ENCODE measurements at places on chromosomes 3 and 15.

GRCh38 chr15:67584157-67584556 is 41.7 kb downstream of the MAP2K5 start:
- DNase-seq, result no peak

- no peak for DNase-seq
These were observed 120.9 kb downstream of the NEDD4 start for GRCh38 chr15:55872471-55872870.

DNA sequence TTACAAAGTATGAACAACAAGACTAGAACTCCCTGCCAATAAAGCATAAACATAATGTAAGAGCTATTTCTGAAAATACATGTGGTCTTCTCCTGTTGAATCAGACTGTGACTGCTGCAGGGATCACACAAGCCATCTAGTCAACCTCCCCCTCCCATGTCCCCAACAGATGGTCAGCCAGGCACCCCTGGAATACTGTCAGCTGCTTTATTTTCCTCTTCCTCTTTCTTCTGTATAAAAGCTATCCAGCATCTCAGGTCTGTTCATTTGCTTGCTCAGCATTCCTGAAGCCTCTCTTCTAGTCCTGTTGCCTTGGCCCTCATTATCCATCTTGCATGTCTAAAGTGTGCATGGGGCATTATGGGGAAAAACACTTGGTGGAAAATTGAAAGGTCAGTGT is 6.5 kb upstream of the MINDY4B start:
- DNase-seq, result no peak

DNA sequence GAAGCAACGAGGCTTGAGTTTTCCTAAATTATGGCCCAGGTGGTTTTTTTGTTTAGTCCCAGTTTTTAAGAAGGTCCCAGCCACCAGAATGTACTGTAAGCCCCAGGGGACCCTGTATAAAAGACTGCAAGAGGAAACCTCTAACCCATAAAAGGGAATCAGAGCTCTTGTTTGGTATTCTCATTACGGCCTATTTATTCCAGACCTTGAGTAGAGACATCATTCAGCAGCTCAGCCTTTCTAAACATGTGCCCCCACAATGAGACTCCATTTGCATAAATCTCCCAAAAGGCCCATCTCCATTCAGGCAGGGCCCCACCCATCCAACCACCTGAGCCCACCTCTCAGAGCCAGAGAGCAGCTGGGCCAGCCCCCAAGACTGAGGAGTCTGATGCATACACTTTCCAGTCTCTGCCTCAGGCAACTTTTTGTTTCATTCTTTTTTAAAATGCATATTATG is 25.7 kb downstream of the ZDHHC3 start:
- no peak for DNase-seq

DNA sequence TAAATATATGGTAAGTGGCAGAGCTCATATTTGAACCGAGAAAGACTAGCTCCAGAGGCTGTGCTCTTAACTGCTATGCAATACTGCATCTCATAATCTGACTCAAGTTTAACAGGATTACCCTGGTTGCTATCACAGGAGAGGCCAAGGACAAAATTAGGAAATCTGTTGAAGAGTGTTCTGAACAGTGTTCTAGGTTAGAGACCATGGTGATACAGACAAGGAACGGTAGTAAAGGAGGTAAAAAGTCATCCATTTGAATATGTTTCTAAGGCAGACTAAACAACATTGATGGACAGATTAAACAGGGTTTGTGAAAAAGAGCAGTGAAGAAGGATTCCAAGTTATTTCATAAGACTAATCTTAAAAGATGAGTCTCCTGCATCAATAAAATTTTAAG is 22.1 kb downstream of the PLOD2 start:
- no peak for DNase-seq

GRCh38 chr3:10926811-10927521 is 65.6 kb upstream of the SLC6A1 start:
- DNase-seq, result no peak

DNA sequence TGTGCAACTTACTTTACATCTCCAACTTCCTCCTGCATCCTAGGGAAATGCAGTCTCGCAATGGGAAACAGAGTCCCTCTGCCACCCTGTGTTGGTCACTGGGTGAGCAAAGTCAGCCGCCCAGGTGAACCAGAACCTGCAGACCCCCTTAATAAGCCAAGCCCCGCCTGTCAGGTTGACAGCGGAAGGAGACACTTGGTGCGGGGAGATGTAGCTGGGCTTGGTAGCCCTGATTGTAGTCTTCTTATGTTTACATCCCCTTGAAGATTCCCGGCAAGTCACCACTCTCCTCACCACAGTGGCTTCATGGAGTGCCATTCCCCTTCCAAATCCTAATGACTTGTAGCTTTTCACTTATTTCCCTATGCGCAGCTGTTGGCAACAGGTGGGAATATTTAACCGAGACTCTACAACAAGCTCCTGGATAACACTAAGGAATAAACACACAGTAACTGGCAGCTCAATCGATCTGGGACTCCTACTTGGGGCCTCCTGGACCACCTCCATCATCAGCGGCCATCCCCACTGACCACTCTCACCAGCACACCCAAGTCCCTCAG is 17.7 kb upstream of the CLSTN2 start:
- DNase-seq, result no peak

- DNase-seq, result peak; percentile 15
These were observed 2.1 kb upstream of the ISY1 start for GRCh38 chr3:129162729-129163579.

DNA sequence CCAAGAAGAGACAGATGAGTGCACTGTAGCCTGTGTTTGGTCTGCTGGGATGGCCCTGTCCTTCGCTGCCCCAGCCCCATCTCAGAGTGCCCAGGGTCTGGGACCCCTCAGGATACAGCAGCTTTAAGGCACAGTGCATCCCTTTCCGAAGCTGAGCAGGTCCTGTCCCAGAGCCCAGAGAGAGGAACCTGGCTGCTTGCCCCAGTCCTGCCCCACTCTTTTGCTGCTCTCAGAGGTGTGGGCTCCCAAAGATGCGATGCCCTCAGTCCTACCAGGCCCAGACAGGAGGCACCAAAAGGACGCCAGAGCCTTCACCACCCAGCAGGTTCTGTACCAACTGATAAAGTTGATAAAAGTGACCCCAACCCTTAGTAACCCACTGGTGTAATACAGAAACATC is 8.2 kb downstream of the PLCD1 start:
- DNase-seq, result no peak

- no peak for DNase-seq
These were observed 25.5 kb downstream of the SLC12A8 start for GRCh38 chr3:125186800-125187598.

GRCh38 chr15:45869034-45869668 is 234.3 kb downstream of the SQOR start:
- DNase-seq, result no peak

- no peak for DNase-seq
These were observed 127.2 kb downstream of the GHSR start for GRCh38 chr3:172321035-172321434.

GRCh38 chr15:63306492-63307073 is 29.2 kb downstream of the APH1B start:
- DNase-seq, result no peak

GRCh38 chr3:160698599-160699195 is 21.7 kb downstream of the ARL14 start:
- DNase-seq, result no peak

- DNase-seq, result no peak
These were observed 26.8 kb upstream of the CPNE9 start for GRCh38 chr3:9676785-9677184.

GRCh38 chr15:28219116-28219515 is 102.9 kb downstream of the HERC2 start:
- DNase-seq, result no peak

DNA sequence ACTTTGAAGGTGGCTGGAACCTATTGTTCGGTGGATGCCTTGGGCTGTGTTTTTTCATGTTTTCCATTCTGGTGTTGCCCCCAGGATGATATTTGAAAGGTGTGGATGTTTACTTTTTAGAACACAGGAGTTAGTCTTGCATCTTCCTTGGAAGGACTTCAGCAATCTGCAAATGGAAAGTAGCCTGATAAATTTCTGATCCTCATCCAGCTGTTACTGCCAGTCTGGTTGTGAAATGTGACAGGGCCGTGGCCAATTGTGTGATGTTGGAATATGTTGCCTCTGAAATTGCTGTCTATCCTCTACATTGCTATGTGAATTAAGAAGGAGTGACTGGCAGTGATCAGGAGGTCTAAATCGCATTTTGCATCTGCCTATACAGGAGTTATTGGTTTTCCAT is 382.5 kb upstream of the C2CD4B start:
- DNase-seq, result no peak

- no peak for DNase-seq
These were observed 7.2 kb upstream of the CFAP161 start for GRCh38 chr15:81126892-81127291.

DNA sequence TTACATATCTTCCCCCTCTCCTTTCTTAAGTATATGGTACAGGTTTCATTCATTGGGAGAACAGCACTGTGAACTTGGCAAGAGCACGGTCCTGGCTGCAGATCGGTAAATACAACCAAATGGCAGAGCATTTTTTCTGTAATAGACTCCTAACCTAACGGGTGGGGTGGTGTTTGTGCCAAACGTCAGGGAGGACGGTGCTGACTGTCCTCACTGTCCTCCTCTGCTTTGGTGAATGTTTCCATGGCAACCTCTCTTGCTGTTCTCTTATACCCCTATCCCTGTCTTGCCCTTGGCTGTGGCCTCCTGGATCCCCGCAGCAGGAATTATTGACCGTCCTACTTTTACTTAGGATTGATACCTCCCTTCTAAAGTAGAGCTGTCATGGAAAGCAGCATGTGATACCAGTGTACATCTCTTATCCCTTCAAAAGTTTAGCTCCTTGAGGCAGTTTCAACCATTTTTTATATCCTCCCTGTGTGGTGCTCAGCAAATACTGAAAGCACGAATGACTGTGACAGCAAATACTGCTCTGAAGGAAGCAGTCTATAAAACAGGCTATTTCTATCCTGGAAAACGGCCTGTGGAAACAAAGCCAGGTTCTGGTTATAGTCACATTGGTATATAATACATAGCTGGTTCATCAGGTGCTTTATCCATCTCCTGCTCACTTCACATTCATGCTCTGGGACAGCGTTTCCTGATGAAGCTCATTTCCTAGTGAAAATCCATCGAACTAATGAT is 275.4 kb upstream of the C2CD4B start:
- no peak for DNase-seq

DNA sequence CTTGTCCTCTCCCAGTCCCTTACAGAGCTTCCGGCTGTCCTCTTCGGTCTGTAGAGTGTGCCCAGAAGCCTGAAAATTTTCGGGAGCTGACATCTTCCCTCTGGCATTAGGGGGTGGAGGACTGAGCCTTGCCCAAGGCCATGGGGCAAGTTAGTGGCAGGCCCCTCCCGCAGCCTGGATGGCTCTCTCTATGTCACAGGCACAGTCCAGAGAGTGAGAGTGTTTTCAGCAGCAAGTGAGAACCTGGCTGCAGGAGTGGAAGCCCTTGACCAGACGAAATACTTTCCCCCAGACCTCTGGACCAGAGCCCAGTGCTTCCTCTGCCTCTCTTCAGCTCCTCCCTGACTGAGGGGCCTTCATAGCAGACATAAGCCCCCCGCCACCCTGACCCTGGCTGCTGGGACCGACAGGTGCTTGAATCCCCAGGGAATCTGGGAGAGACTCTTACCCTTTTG is 50.5 kb upstream of the SEC22A start:
- no peak for DNase-seq

- DNase-seq, result no peak
These were observed 1.6 kb upstream of the GCNT3 start for GRCh38 chr15:59609730-59610712.

DNA sequence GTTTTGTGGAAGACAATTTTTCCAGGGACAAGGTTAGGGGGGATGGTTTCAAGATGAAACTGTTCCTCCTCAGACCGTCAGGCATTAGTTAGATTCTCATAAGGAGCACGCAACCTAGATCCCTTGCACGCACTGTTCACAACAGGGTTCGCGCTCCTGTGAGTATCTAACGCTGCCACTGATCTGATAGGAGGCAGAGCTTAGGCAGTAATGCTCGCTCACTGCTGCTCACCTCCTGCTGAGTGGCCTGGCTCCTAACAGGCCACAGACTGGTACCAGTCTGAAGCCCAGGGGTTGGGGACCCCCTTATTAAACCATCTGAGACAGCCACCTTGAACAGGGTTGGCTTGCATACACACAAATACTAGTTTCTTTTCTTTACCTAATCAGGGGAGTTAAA is 13.5 kb upstream of the IMPG2 start:
- DNase-seq, result no peak

GRCh38 chr3:50275996-50276761 is 2.7 kb upstream of the LSMEM2 start:
- no peak for DNase-seq

GRCh38 chr3:141051443-141052200 is 475 bp downstream of the SPSB4 start:
- no peak for DNase-seq

DNA sequence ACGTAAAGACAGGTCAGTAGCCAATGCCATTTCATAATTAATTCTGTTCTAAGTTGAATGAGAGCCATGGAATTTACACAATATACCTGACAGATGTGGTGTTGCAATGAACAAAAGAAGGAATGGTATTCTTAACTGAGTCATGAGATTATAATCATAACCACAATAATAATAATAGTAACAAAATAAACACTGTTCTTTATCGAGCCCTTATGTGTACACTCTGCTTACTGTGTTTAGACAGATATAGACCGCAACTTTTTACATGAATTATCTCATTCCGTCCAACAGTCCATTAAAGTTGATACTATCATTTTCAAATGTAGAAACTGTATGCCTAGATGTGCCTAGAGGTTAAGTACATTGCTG is 28.2 kb upstream of the SCAANT1 start:
- no peak for DNase-seq

- DNase-seq, result no peak
These were observed 192.5 kb upstream of the LINGO1 start for GRCh38 chr15:77825252-77825542.

DNA sequence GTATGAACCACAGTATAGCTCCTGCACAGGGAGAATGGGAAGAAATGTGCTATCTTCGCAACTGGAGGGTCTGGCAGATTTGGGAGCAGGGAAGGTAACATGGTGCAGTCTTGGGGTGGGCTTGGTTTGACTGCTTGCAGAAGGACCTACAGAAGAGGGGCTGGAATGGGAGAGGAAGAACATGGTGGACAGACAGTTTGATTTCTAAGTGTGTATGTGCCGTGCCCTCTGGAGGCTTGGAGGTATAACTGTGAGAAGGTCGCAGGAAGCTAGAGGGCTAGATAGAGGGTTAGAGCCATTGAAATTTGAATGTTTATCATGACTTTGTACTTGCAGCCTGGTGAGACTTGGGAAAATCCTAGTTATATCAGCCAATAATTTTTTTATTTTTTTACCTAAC is 169.2 kb downstream of the SQOR start:
- no peak for DNase-seq

- no peak for DNase-seq
These were observed 36.8 kb upstream of the ZDHHC23 start for GRCh38 chr3:113910966-113911365.

- DNase-seq, result no peak
These were observed 105.0 kb upstream of the TLE3 start for GRCh38 chr15:70202756-70203155.

- no peak for DNase-seq
These were observed 15.0 kb upstream of the C15orf61 start for GRCh38 chr15:67505675-67506572.

- no peak for DNase-seq
These were observed 11.9 kb downstream of the CX3CR1 start for GRCh38 chr3:39267631-39268548.

- no peak for DNase-seq
These were observed 25.9 kb downstream of the SLC9A9 start for GRCh38 chr3:143822374-143822773.

Measured in H54 (cell line).